Aorta (tissue), 5 donors: ENCODE measurements at places on chromosomes 12 and 14. TPM values are rescaled to one million over a fixed set of nuclear protein-coding genes. Genes with fewer than 3 reads are reported as not detected.

- DNase-seq, result no peak
Observed at GRCh38 chr14:34628681-34629135, 1.2 kb downstream of the SNX6 start.

- peak; percentile 40 for DNase-seq
Observed at GRCh38 chr12:116336542-116337065, 59.1 kb upstream of the MED13L start.

DNA sequence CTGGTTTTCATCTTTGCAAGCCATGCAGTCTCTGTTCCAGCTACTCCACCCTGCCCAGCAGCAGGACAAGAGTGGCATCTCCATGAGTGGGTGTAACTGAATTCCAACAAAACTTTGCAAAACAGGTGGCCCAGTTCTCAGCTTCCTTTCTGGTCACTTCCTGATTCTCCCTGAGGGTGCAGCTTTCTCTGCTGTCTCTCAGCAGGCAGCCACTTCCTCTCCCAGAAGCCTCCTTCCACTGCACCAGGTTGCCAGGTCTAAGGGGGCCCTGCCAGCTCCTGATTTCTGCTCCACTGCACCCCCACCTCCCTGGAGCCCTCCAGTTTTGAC lies 341.0 kb upstream of the FKBP4 start:
- no peak for DNase-seq

- no peak for DNase-seq
Observed at GRCh38 chr14:100362311-100362927, 39.3 kb downstream of the SLC25A47 start.

- no peak for DNase-seq
Observed at GRCh38 chr12:65462484-65462883, 184.0 kb downstream of the MSRB3 start.

Gene TNFRSF1A
- total RNA-seq, result 190 TPM

Gene PTMS
- total RNA-seq, result 396 TPM

Gene NKX2-1
- total RNA-seq, result not detected

Gene TPH2
- not detected for total RNA-seq

GRCh38 chr12:132386926-132387497 lies 57.6 kb upstream of the GALNT9 start:
- no peak for DNase-seq

DNA sequence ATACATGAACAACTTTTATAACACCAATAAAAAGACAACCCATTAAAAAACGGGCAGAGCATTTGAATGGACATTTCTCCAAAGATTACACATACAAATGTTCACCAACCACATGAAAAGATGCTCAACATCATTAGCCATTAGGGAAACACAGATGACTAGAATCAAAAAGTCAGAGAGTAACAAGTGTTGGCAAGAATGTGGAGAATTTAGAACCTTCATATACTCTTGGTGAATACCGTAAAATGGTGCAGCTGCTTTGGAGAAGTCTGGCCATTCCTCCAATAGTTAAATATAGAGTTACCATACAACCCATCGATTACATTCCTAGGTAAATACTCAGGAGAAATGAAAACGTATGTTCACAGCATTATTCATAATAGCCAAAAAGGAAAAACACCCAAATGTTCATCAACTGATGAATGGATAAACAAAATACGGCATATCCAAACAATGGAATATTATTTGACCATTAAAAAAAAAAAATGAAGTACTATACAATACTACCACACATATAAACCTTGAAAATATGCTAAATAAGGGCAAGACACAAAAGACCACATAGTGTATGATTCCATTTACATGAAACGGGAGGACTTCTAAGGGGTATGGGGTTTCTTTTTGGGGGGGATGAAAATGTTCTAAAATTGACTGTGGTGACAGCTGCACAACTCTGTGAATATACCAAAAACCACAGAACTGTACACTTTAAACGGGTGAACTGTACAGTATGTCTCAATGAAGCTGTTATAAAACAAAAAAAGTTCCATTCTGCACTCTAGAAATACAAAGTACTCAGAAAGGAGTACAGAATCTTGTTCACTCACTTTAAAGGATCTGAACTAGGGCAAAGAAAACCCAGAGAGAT lies 3.2 kb downstream of the CORO1C start:
- DNase-seq, result no peak

Gene SIX1
- 10.6 TPM for total RNA-seq

DNA sequence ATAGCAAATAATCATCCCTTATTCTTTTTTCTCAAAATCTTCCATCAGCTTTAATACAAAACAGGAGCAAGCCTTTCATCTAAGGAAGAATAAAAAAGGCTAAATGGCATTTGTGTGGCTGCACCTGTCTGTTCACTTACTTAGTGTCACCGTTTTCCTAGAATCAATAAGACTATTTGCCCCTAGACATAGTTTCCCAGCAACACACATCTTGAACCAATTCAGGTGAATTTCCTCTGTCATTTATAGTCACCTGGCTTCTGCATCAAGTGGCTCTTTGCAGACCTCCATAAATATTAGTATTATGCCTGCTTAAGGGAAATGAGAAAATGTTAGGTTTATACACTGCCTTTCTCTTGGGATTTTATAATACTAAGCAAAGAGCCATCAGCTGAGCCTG lies 17.4 kb upstream of the GCH1 start:
- no peak for DNase-seq

GRCh38 chr12:82426081-82426480 lies 67.8 kb downstream of the METTL25 start:
- no peak for DNase-seq

- DNase-seq, result no peak
Observed at GRCh38 chr12:75716291-75717025, 205.0 kb upstream of the KRR1 start.

- no peak for DNase-seq
Observed at GRCh38 chr14:75980856-75981255, 939 bp downstream of the TGFB3 start.

DNA sequence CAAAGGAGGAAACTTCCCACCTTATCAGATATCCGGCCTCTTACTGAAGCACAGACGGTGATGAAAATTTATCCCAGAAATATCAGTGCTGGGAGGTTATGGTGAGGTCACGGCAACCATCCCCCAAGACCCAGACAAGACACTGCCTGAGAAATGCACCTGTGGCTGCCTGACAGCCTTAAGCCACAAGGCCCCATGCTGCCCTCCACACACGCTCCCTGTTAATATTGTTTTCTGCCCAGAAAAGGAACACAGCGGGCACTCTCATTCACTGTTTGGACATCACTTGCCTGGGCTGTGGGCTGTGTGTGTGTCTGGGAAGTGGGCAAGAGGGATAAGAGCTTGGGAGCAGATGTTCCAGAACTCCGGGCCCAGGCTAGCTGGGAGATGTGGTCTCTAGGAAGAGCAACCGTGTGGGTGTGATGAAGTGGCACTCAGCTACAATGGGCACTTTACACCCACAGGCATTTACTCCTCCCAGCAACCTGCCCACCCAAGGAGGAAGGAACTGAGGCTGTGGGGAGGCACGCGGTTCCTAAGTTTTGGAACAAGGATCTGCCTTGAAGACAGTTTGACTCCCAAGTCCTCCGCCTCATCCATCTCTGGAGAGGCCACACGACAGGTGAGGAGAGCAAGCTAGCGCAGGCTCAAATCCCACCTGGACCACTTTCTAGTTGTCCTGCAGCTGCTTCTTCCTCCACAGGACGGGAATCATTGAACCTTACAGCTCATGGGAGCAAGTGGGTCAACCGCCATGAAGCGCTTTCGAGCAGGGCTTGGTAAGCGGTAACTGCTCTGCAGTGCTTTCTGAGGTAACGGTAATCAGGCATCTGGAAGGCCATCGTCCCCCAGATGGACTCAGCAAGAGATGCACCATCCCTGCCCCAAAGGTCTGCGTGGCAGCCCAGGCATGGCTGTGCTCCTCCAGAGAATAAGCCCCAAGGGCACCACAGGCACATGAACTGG lies 91.4 kb downstream of the CHGA start:
- DNase-seq, result no peak

DNA sequence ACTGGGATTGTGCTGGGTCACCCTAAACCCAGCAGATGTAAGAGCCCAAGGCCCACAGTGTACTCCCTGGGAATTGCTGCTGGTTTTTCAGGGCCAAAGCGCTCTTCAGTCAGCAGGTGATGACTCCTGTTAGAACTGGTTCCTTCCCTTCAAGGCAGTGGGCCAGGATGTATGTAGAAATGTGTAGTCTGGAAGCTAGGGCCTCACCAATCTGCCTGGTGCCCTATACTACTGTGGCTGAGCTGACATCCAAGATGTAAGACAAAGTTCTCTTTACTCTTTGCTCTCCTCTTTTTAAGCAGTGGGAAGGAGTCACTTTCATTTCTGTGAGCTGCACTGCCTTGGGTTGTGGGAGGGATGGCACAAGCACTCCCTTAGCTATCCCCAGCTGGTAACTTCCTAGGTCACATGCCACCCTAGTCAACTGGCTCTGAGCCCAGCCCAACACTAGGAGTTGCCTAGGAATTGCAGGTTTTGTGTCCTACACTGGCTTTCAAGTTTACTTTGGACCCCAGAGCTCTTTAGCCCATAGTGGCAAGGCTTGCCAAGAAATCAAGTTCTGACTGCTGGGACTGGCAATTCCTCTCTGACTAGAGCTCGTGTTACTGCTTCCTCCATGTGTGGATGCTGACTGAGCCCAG lies 249.2 kb downstream of the C12orf50 start:
- no peak for DNase-seq

Gene MFAP5
- total RNA-seq, result 59.7 TPM

- DNase-seq, result no peak
Observed at GRCh38 chr14:58784931-58785330, 147.2 kb downstream of the DACT1 start.

DNA sequence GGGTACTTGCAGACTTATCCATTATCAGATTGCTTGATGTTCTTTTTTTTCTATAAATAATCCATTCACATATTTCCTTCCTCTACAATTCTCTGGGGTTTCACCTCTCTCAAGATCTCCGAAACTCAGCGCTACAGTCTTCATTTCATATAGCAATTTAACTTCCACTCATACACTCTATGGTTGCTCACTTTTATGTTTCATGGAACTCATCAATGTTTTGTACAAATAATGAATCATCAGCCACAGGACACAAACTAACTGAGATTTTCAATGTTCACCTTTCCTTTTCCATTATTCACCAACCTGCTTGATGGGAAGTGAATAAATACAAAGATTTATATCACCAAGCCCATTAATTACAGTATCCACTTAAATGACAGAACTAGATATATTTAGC lies 534.7 kb downstream of the LRFN5 start:
- DNase-seq, result no peak

Gene DENND5B
- 19.7 TPM for total RNA-seq

Gene PEBP1
- 122 TPM for total RNA-seq

DNA sequence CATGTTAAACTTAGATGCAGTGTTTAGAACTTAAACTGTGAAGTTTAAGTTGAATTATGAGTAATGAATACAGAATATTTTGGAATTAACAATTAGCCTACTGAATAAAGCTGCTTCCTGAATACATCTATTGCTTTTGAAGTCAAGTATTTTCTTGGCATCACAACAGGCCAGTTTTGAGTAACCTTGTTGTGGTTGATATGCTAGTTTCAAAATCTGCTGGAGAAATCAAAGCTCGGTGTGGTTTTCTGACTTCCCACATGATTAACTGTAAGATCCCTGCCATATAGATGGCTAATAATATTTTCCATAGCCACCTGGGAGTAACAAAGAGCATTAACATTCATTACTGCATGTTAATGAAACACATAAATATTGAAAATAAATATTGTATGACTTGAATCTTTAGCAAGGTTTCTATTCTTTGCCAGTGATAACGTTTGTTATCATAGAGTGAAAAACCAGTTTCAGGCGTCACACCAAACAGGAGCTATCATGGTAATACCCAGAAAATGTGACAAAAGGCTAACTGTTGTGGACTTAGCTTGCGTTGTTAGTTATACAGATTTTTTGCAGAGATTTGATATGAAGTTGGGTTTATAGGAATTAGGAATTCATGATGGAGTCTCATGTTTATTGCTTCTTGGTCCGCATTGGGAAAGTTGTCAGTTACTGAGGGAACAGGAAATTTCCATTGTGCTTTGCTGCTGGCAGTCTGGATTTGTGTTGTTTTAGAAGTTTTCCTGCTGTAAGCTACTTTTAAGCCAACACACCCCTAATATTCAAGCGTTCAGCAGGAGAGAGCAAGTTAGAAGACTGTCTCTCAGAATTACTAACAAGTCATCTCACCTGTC lies 32.1 kb downstream of the PPFIBP1 start:
- DNase-seq, result no peak
